ENCODE measurements at places on chromosomes 2 and 18.

GRCh38 chr18:68035774-68036522 lies 519.4 kb upstream of the DSEL start:
- no peak for DNase-seq

GRCh38 chr2:144333143-144333555 lies 186.8 kb downstream of the ZEB2 start:
- no peak for DNase-seq

GRCh38 chr18:46950064-46950656 lies 32.8 kb downstream of the KATNAL2 start:
- DNase-seq: no peak

GRCh38 chr18:26215247-26215970 lies 10.8 kb upstream of the TAF4B start:
- peak; percentile 7 for DNase-seq

GRCh38 chr2:29628862-29629261 lies 292.5 kb downstream of the ALK start:
- no peak for DNase-seq

GRCh38 chr2:70192516-70192915 lies 1.7 kb upstream of the C2orf42 start:
- DNase-seq: no peak

All from stimulated activated CD4-positive, alpha-beta T cell treated with anti-CD3 and anti-CD28 coated beads, Interleukin-1b, Interleukin-23, amount 100 ng/mL, for 1 hour (primary cell).